GM12878 (cell line): ENCODE measurements at places on chromosomes 1 and 21.

DNA sequence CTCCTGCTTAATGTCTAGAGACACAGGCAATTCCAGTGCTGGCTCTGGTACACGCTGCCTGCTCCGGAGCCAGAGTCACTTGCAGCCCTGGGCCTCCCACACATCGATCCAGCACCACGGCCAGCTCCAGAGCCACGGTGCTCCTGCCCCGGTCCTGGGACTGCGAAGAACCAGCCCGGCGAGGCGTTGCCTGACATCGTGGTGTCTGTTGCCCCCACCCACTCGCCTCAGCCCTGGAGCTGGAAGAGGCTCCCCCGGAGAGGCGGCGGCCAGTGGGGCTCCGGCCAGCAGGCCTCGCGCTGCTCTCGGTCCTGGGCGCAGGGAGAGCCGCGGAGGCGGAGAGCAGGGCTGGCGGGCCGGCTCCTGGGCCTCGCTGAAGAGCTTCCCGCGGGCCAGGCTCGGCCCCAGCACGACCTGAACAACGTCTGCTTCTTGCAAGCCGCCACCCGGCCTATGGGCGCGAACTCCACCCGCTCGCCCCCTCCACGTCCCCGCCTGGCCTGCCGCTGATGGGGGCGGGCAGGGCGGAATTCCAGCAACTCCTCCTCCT, 364.8 kb downstream of the CEP170 start:
- no peak overlapping the region for H3K27ac ChIP-seq
- H3K4me3 ChIP-seq = no peak overlapping the region
- H3K27me3 ChIP-seq = no peaks in the 10 kb centered on the region
- no peaks in the 10 kb centered on the region for H3K4me1 ChIP-seq

DNA sequence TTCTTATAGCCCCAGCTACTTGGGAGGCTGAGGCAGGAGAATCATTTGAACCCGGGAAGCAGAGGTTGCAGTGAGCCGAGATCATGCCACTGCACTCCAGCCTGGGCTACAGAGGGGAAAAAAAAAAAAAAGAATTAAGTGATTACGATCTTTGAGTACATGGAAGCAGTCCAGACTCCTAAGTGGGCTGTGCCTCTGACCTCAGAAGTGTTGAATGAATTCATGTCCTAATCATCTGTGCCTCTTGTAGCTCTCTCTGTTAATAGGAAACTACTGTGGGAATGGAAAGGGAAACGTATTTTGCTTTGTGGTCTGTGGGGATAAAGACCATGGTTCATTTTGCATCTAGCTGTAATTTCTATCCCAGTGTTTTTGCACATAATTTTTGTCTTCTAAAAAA, 8.4 kb upstream of the IVNS1ABP start:
- no peaks in the 10 kb centered on the region for H3K4me1 ChIP-seq
- H3K4me3 ChIP-seq = no peak overlapping the region
- H3K36me3 ChIP-seq = no peaks in the 10 kb centered on the region
- no peaks in the 10 kb centered on the region for H3K27me3 ChIP-seq
- no peak for DNase-seq
- no peak overlapping the region for H3K27ac ChIP-seq

GRCh38 chr1:184956999-184957700, 17.2 kb downstream of the NIBAN1 start:
- no peak overlapping the region for H3K27ac ChIP-seq
- H3K4me3 ChIP-seq = no peak overlapping the region
- no peaks in the 10 kb centered on the region for H3K36me3 ChIP-seq
- no peaks in the 10 kb centered on the region for H3K4me1 ChIP-seq
- no peaks in the 10 kb centered on the region for H3K27me3 ChIP-seq
- DNase-seq = no peak

DNA sequence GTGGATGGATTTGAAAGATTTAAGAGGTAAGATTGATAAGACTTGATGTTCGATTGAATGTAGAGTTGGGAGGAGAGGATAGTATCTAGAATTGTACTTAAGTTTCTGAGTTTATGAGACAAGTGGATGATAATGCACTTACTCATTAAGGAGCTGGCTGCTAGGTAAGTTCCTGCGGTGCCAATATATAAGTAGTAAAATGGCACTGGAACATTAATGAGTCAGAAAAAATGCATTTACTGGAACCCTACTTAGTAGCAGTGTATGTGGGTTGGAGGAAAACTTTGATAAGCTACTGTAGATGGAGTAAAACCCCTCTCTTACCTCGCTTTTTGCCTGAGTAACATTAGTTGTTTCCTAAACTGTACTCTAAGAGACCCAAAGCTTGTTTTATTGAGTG, 68.2 kb downstream of the ZFYVE9 start:
- DNase-seq = no peak
- no peaks in the 10 kb centered on the region for H3K36me3 ChIP-seq
- H3K27me3 ChIP-seq = no peaks in the 10 kb centered on the region
- no peak overlapping the region for H3K4me3 ChIP-seq
- H3K27ac ChIP-seq = no peak overlapping the region
- H3K4me1 ChIP-seq = no peaks in the 10 kb centered on the region
